Hypothalamus (tissue), 51 donors: ENCODE measurements at places on chromosomes 12 and 14.

DNA sequence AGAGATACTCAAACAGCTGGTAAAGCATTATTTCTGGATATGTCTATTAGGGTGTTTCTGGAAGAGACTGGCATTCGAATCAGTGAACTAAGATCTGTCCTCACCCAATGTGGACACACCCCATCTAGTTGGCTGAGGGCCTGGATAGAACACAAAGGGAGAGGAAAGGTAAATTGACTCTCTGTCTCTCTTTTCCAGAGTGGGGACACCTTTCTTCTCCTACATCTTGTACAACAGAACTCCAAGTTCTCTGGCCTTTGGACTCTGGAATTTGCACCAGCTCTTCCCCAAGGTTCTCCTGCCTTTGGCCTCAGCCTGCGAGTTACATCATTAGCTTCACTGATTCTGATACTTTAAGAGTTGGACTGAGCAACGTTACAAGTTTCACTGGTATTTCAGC, 1253.9 kb downstream of the SLC16A7 start:
- DNase-seq, result no peak

DNA sequence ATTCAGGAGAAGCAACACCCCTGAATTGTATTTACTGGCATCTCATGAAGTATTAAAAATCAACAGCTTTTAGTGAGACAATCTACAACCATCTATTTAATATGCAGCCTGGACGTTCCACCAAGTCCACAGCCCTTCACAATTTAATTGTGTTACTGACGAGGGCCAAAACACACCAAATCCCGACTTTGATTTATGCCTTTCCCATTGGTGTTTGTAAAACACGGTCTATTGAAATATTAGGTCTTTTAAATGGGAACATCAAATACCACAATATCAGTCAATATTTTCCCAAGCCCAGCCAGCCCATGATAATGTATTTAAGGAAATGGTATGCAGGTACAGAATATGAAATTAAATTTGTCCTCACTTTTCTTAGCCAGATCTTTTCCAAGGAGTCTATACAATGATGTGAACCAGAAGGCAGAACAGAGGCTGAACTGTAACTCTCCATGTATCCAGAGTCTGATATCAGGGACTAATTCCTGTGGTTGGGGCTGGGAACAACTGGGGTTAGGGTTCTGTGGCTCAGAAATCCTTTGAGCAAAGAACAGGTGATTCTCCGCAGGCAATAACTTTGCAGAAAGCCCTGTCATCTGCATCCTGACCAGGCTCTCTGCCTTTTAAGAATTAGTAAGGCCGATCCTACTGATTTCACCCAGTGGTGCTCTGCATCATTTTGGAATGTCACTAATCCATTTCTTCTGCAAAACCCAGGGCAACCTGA, 179.3 kb upstream of the GZMB start:
- no peak for DNase-seq

DNA sequence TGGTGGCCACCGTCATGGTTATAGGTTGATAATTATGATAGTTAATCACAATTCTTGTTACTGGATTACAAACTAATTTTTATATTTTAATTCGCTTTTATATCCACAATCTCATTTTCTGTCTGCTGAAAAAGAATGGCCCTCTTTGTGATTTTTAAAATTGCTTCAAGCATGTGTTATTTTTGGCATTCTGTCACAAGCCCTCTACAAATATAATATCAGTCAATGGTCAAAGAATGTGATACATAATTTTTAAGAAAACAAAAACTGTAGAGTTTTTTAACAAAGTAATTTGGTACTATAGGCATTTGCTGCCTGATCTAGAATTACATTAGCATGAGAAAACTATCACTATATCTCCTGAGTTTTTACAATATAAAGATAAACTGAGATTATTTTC, 352.0 kb upstream of the TMTC1 start:
- no peak for DNase-seq

DNA sequence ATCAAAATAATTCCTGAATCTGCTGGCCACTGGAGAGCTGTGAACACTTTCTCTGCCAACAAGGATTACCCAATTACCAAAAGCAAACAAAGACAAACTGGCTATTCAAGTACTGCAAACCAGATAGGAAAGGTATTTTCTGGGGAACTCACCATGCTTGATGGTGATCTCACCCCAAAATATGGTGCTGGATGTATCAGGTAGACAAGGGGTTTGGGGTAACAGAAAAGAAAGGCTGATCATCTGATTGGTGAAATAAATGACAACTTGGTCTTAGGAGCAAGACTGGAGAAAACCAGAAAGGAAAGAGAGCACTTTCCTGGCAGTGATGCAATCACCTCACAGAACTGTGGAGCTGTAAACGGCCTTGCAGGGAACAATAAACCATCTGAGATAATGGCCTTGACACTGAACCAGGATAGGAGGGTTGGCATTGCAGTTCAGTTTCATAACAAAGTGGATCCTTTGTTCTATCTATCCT, 31.0 kb upstream of the NPFF start:
- DNase-seq, result no peak

DNA sequence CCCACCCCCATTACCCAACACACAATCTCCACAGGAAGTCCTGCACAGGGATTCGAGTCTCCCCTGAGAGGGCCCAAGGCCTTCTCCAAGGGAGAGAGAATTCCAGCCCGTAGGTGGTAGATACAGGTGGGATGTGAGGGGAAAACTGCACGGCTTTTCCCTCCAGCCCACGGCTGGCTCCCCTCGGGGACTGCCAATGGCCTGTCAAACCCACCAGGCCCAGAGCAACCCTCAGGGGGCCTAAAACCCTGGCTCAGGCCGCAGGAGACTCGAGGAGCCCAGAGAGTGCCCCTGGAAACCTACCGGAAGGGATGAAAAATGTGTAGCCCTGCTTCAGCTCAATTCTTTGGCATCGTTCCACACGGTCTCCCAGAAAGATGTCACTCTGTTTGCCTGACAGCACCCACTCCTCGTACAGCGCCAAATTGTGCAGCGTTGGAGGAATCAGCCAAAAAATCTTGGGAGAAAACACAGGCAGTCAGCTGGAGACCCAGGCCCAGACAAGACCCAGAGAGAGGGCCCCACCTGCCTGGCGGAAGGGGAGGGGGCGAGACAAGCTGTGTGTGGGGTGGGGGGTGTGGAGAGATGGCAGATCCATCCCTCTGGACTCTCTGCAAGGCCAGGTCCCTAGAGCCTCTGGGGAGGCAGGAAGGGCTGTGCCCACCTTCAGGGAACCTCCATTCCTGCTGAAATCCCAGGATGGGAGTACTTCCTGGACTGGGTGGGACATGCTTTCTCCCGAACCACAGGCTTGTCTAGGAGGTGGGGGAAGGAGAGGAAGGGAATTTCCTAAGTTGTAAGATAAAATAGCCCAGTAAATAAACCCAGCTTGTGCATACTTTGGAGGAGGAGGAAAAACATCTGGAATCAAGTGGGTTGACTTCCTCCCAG, 48.1 kb downstream of the KDM2B start:
- no peak for DNase-seq

- DNase-seq, result no peak
Observed at GRCh38 chr12:39975374-39975918, 130.4 kb downstream of the SLC2A13 start.

- no peak for DNase-seq
Observed at GRCh38 chr12:26122061-26122680, 2.7 kb downstream of the BHLHE41 start.

GRCh38 chr12:88931598-88931997, 351.3 kb upstream of the KITLG start:
- DNase-seq, result no peak

DNA sequence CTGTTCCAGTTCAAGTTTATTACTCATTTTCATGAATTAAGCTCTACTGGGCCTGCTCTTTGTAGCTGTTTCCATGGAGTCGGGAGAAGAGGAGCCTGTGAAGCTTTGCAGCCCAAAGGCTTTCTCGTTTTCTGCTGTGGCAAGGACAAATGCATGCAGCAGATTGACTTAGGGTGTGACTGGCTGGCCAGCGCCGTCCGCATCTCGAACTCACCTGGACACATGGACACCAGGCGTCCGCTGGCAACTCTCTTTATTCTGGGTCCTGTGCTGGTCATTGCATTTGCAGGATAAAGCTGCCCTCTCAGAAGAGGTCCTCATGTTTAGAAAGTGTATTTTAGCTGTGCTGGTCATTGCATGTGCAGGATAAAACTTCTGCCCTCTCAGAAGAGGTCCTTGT, 350.4 kb downstream of the TMEM121 start:
- DNase-seq, result no peak

DNA sequence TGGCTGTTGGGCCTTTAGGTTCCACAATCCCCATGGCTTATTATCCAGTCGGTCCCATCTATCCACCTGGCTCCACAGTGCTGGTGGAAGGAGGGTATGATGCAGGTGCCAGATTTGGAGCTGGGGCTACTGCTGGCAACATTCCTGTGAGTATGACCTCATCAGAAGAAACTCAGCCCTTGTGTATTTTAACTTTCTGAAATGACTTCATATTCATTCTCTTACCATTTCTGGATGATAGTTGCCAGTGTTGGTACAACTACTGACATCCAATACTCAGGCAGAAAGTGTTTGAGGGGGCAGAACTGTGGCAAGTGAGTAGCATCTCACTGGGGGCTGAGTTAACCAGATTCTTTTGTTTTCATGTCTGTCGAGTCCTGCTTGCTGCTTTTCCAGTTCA, 2.3 kb downstream of the DAZAP2 start:
- no peak for DNase-seq

GRCh38 chr12:132117558-132117875, 26.6 kb downstream of the DDX51 start:
- no peak for DNase-seq
